Putamen (tissue), 1 donor: ENCODE measurements at places on chromosomes 3 and 15.

DNA sequence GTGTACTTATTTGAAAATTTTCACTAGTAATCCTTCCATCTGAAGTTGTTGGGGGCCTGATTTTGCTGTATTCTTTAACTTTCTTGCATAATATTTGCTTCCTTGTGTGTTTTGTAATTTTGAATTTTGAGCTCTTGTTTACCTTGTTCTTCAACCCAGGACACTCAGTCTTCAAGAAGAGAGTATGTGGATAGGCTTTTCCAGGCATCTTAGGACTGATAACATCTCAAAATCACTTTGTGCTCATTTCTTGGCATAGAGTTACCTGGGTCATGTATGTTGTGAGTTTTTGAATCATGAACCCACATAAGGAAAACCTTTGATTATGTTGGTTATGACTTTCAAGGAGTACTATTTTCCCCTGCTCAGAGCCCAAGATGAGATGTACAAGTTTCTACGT, 13.4 kb downstream of the BTD start:
- DNase-seq = no peak

- no peak for DNase-seq
Measured at GRCh38 chr3:195708626-195709481, 11.9 kb upstream of the MUC20 start.

GRCh38 chr3:71510510-71510909, 73.0 kb downstream of the FOXP1 start:
- no peak for DNase-seq

- DNase-seq = no peak
Measured at GRCh38 chr15:38490242-38490922, 36.5 kb downstream of the FAM98B start.

- no peak for DNase-seq
Measured at GRCh38 chr3:22887664-22888291, 315.3 kb upstream of the UBE2E2 start.

GRCh38 chr3:71057526-71057894, 526.0 kb downstream of the FOXP1 start:
- no peak for DNase-seq

DNA sequence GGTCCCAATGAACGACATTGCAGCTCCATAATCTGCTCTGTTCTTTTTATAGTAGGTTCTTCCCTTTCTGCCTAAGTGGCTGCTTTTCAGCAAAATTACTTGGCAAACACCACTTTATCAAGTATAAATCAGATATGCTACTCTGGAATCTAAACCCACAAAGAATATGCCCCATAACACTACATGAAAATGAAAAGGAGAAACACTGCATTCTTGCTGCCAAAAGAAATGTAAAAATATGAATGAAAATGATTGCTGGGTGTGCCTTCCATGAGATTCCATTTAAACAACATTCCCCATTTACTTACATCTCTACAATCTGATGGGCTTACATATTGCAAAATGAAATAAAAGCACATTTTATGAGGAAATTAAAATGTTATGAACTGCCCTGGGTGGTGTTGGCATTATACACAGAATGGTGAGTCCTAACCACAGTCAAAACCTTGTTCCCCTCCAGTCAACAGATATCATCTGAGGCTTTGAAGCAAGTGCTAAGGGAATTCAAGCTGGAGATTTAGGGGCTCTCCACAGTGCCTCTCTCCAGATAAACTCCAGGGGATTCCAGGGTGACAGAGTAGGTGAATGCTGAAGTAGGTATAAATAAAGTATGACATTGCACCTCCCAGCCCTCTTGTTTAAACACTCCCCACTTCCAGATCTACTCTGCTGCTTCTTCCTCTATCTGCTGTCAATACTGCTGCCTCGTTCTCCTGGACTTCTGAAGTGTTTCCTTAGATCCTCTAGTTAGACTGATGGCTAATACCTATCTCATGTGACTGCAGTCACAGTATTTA, 136.5 kb downstream of the RORA start:
- no peak for DNase-seq

DNA sequence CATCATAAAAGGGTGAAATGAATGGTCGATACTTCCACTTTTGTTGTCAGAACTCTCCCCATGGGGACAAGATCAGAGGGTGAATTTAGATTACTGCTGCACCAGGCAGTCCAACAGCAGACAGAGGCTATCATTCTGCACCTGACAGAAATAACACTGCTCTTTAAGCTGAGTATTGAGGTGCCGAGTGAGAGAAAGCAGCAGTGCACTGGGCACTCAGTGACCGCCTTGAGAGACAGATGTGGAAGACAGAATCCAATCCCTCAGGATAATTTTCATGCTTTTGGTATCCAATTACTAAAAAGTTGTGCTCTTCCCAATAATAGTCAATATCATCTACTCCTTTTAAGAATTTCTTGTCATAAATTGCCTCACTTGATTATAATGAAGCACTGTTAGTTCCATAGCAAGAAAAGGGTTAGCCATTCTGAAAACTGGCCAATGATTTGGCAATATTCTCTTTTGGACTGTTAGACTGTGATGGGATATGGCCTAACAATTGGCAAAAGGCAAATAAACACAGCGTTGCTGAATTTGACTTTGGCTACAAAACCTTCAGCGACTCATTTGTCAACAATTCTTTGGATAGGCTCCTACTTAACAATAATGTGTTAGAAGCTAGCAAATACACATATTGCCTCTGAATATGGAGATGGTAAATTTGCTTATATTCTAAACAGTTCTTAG, 5.5 kb downstream of the FGF7 start:
- no peak for DNase-seq

DNA sequence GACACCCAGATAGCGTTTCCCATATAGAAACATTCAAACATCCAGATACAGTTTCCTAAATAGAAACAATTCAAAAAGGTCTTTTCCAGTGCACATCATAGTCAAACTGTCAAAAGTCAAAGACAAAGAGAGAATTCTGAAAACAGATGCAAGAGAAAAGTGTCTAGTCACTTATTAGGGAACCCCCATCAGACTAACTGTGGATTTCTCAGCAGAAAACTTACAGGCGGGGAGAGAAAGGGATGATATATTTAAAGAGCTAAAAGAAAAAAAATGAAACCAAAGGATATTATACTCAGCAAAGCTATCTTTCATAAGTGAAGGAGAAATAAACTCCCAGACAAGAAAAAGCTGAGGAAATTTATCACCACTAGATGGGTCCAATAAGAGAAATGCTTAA, 22.3 kb upstream of the CX3CR1 start:
- DNase-seq = no peak

GRCh38 chr3:169886671-169887070, 16.9 kb upstream of the LRRC31 start:
- DNase-seq = peak; percentile 73

DNA sequence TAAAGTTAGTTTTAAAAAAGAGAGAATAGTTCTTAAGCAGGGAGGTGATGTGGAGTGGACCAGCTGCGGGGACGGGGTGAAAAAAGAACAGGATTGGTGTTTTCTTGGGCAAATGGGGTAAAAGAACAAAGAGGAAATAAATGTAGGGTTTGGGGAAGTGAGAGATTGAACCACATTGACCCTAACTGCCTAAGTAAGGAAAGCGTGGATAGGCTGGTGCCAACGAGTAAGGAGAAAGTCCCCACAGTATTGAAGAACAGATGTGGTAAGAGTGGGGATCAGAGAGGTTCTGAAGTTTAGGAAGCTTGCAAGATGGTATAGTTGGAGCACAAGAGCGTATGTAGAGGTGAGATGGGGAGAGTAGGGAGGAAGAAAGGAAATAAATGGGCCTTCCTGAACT, 17.0 kb downstream of the IREB2 start:
- DNase-seq = peak; percentile 8

- DNase-seq = no peak
Measured at GRCh38 chr15:93562395-93563123, 473.5 kb upstream of the RGMA start.

- peak; percentile 44 for DNase-seq
Measured at GRCh38 chr15:57667171-57667849, 39.2 kb upstream of the POLR2M start.

DNA sequence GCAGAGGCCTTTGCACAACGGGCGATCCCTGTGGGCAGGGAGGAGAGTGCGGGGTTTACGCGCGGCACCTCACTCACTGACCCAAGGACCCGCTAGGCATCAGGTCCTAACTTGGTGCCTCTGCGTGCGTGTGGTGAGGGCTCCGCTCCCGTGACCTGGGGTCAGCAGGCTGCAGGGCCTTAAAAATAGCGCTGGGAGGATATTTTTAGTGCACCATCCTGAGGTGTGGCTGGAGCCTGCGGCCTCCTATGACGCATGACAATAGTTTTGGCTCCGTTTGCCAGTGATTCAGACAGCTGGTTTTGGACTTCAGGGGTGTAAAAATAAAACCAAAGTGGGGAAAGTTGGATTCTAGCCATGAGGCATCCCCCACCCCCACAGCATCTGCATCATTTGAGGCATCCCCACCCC, 139.0 kb downstream of the FAM43A start:
- no peak for DNase-seq

- no peak for DNase-seq
Measured at GRCh38 chr15:83404121-83404520, 43.0 kb upstream of the SH3GL3 start.

- no peak for DNase-seq
Measured at GRCh38 chr3:105823149-105823867, 45.5 kb downstream of the CBLB start.

GRCh38 chr15:25766417-25766816, 96.7 kb downstream of the ATP10A start:
- no peak for DNase-seq

- DNase-seq = no peak
Measured at GRCh38 chr15:51403072-51403878, 61.8 kb downstream of the GLDN start.

- peak; percentile 75 for DNase-seq
Measured at GRCh38 chr3:183581496-183582155, 26.1 kb upstream of the KLHL6 start.

DNA sequence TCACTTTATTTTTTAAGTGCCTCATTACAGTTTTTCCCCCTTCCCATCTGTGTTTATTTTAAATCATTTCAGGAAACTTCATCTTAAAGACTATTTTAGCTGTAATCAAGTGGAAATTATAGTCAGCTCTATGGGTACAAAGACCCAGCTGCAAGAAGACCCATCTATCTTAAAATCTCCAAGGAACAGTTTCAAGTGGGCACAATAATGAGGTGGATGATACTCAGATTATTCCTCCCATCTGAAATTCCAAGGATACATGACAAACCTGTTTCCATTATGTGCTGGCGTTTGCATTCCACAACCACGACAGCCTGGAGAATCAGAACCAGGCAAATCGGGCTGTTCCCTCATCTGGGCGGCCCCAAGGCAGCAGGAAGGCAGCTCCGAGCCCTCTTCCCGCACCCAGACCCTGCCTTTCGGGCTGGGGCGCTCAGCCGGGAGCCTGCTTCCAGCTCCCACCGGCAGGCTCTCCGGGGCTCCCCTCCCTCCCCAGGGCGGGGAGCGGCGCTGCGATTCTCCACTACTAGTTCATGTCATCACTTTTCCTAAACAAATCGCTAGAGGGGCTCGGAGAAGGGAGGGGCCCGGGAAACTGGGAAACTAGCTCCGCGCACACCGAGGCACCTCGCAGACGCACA, at the start of gene MGLL:
TSS of gene MGLL (minus strand) at position 475 of the 641 bp plus-strand sequence. CDS start at position 278, 197 bp downstream.
- DNase-seq = peak; percentile 44

DNA sequence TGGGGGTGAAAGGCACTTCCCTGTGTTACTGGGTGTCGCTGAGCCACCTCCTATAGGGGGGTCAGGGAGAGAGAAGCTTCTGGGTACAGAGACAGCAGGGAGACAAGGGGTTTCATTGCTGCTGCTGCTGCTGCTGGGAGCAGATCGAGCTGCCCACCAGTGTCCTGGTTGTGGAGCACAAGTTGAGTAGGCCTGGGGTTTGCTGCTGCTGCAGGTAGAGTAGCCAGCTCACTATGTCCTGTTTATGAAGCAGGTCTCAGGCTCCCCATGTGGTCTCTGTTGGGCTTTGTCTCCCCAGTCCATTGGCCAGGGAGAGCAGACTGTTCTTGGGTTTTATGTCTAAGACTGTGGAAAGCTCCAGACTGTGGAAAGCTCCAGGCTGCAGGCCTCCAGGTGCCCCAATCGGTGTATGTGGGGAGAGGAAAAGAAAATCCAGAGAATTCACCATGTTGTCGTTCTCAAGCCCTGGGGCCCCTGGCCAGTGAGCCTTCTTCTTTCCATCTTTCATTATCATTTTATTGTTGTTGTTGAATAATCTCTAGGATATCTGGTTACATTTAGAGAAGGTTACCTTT, 157.8 kb downstream of the ADAMTS17 start:
- DNase-seq = no peak

GRCh38 chr3:44902628-44903027, 28.2 kb downstream of the TGM4 start:
- no peak for DNase-seq

GRCh38 chr15:31102374-31103342, 1.1 kb upstream of the TRPM1 start:
- DNase-seq = no peak

GRCh38 chr3:73624821-73625665, at the start of gene PDZRN3:
Gene PDZRN3 (minus strand): TSS chr3:73624941.
- peak; percentile 25 for DNase-seq

DNA sequence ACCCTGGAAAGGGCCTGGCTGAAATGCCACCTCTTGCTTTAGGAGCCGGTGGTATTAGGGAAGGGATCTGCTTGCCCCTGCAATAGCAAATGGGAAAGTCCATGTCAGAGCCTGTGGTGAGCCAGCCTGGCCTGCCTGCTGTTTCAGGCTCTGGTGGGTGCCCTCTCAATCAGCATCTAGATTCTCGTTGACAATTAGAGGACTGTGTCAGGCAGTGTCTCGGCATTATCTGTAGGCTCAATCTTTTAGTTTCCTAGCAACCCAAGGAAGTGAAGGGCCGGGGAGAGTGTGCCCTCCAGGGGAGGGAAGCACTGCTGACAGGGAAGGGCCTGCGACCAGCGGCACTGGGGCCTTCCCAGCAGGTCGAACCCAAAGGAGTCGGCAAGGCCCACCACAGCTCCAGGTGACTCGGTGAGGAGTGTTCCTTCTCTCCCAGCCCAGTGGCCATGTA, 42.1 kb downstream of the TLE3 start:
- DNase-seq = no peak

GRCh38 chr15:66089049-66089448, 164.5 kb downstream of the MEGF11 start:
- no peak for DNase-seq

GRCh38 chr3:105523501-105523900, 156.8 kb downstream of the ALCAM start:
- DNase-seq = no peak

- DNase-seq = no peak
Measured at GRCh38 chr15:95829062-95829461, 501.4 kb upstream of the NR2F2 start.

- no peak for DNase-seq
Measured at GRCh38 chr3:106570426-106570825, 701.6 kb upstream of the CBLB start.

GRCh38 chr3:76765511-76765910, 274.4 kb upstream of the ROBO2 start:
- no peak for DNase-seq

DNA sequence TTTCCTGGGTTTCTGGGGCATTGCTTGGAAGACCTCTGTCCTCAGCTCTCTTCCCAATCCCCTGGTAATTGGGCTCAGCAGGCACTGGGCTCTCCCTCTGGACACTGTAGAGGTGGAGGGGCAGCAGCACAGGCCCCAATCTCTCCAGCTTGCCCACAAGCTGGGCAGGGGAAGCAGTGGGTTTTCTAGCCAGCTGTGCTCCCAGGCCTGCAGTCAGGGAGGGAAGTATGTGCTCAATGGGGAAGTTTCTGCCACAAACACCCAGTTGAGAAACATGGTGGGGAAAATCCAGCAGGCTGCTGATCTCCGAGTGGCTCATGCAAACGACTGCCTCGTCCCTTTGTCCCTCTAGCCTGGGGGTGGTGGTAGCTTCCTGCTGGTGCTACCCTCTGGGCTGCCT, 12.8 kb upstream of the RFT1 start:
- no peak for DNase-seq

GRCh38 chr3:7238565-7239295, 377.8 kb downstream of the GRM7 start:
- DNase-seq = no peak
